ENCODE measurements at places on chromosomes 7 and 10.

DNA sequence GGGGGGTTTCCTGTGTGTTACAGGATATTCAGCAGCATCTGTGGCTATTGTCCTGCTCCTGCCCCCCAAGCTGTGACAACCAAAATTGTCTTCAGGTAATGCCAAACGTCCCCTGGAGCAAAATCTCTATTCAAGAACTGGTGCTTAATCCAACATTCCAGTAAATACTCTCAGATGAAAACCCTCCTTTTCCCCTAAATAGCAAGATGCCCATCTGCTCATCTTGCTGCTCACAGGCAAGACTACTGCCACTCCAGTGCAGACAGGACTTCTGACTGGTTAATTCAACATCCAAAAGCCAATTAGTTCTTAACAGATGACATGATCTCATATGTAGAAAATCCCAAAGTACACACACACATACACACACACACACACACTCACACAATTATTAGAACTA lies 20.5 kb upstream of the JAZF1 start:
- no peak for DNase-seq

DNA sequence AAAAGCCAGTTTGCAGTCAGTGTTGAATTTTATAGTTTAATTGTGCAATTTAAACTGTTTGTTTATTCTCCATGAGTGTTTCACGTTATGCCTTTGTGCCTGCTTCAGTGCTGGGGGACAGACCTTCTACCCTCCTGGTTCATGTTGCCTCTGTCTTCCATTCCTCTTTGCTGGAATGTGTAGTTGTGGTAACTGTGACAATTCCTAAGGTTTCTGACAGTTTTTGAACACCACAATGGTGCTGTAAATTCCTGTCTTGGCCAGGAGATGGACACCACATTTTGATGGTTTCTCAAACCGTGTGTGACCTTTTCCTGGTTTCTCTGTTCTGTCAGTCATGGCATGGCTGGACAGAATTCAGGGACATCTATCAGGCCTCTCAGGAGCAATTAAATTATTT lies 201.7 kb downstream of the BICC1 start:
- no peak for DNase-seq

DNA sequence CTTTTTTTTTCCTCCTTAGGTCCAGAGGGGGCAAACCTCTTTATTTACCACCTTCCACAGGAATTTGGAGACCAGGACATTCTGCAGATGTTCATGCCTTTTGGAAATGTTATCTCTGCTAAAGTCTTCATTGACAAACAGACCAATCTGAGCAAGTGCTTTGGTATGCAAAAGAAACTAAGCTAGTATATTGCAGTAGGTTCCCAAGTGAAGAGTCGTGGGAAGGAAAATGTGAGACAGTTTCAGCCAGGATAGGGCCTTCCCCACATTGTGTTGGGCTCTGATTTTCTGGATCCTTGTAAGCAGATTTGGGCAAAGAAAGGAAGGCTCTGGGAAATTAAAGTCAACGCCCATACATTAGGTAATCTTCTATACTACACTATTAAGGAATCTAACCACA lies 285.6 kb downstream of the USP6NL start:
- DNase-seq: no peak

- peak; percentile 58 for DNase-seq
Measured at GRCh38 chr7:135575296-135575695, 17.6 kb downstream of the NUP205 start.

DNA sequence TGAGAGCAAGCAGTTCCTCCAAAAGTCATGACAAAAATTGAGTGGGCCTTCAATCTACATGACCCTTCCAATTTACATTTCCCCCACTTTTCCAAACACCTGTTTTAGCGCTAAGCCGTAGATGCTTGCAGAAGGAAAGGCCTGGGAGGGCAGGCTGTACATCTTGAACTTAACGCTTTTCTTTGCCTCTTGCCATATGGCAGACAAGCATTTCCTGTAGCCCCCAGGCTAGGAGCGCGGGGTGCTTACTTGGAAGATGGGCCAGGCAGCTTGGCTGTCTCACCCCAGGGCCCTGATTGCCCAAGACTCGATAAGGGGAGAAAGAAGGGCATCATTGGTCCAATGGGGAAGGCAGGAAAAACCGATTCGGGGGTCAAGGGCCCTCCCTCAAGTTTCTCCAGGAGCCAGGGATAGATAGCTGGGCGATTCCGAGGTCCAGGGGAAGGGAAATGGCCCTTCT lies 1.8 kb downstream of the HOXA10 start:
- no peak for DNase-seq

DNA sequence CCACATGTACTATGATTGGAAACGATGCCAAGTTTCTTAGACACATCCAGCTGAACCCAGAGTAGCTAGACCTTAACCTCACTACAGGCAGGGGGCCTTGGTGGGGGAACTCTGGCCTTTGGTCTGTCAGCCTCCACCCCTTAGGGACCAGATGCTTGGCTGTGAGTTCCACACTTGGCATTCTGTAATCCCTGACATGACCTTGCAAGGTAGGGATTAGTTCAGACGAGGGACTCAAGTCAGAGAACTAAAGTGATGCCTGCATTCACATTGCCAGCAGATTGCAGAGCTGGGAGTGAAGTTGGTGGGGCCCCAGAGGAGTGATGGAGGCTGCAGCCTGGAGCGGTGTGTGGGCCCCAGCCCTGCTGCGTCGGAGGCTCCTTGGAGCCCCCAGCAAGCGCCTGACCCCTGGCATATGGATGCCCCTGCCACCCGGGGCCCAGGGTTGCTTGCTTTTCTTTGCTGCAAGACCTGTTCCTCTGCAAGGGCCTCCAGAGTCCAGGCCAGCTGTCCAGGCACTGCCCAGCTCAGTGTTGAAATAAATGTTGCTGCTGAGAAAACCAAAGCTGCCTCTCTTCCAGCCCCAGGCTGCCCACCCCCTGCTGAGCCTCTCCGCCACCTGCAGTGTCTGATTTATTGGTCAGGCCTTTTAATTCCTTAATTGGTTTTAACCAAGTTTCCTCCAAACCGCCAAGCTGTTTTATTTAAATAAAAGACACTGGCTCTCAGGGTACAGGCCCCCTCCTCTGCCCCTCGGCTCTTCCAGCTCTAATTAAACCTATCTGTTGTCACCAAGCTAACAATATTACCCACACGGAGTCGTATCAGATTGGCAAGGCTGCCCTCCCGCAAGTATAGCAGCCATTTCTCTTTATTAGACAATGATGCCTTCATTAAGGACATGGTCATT lies 4.7 kb downstream of the NPTX2 start:
- no peak for DNase-seq

DNA sequence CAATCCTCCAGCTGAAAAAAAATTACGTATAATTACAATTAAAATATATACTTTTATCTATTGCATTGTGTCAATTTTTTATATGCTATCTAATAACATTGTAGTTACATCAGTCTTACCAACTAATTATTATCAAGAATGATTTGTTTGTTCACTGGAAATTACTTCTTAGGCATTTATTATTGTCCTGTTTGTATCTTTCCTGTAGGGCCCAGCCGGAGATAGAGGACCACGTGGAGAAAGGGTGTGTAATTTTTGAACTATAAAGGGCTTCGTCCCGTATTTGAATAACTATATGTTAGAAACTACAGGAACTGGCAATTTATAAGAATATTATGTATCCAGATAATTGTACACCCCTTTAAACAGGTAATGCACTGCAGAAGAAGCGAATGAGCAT lies 4.1 kb downstream of the COL1A2 start:
- no peak for DNase-seq

- peak; percentile 99 for DNase-seq
Measured at GRCh38 chr10:11849911-11850310, 26.8 kb downstream of the PROSER2 start.

DNA sequence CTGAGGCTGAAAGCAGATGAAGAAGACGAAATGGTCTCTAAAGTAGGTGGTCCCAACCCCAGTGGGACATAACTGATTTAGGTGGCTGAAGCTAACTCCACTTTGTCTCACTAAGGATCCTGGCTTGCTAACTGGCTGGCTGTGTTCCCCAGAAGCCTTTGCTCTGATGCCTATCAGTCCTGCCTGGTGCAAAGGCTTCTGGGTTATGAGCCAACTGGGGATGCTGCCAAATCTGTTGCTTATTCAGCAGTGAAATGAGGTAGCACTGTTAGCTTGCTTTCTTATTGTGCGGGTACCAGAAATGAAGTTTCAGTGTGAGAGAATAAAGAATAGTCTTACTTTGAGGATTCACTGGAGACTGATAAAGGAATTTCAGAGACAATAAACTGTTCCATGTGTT lies 18.1 kb downstream of the PRKG1 start:
- DNase-seq: no peak

- DNase-seq: no peak
Measured at GRCh38 chr7:94405506-94405905, 10.8 kb downstream of the COL1A2 start.

- DNase-seq: peak; percentile 0
Measured at GRCh38 chr7:84701524-84702306, 485.1 kb downstream of the SEMA3D start.

- peak; percentile 54 for DNase-seq
Measured at GRCh38 chr7:47957156-47957555, 8.9 kb upstream of the PKD1L1 start.

DNA sequence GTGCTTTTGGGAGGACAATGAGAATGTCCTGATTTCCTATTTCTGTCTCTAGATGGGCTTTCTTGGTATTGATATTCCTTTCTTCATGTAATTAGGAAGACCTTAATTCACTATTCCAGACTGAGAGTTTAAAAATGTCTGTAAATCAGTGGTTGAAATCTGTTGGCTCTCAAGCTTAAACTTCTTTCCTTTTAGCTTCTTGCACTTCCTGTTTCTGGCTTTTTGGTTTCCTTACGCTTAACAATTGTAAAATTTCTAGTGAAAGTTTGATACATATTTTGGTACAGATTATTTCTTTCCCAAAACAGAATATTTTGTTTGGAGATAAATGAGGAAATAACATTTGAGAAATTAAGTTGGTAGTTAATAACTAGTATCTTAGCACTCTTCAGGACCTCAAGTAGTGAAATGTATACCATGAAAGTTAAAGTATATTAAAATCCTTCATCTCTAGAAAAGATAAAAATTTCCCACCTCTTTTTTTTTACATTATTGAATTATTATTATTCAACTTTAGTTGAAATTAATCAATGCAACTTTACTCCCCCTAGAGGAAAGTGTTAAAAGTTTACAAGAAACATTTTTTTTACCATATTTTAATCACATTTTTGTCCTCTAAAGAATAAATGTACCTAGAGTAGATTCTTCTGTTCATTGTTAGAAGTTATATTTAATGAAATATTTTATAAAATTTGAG lies 137.2 kb downstream of the PHTF2 start:
- DNase-seq: peak; percentile 53

DNA sequence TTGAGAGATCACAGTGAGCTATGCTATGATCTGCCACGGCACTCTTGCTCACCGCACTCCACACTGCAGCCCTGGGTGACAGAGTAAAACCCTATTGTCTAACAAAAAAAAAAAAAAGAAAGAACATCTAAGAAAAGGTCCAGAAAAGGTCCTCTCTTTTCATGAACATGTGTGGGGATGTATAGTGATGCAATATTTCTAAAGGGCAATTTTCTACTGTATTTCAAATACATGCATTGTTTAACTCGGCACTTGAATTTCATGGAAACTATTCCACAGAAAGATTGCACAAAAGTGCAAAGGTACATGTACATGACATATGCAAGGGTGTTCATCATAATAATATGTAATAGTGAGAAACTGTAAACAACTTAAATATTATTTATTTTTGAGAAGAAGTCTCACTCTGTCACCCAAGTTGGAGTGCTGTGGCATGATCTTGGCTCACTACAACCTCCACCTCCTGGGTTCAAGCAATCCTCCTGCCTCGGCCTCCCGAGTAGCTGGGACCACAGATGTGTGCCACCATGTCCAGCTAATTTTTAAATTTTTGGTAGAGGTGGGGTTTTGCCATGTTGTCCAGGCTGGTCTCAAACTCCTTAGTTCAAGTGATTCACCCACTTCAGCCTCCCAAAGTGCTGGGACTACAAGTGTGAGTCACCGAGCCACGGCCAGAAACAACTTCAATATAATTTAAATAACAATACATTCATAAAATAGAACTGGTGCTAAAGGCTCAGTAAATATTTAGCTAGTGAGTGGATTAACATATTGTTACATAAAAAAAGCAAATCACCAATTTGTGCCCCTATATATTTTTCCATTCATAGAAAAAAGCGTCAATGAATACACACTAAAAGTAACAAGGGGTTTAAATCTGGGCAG lies 1.3 kb upstream of the PPRC1 start:
- no peak for DNase-seq

- no peak for DNase-seq
Measured at GRCh38 chr10:35579116-35579515, 26.0 kb upstream of the GJD4 start.

GRCh38 chr7:5691606-5692005 lies 89.9 kb downstream of the RNF216 start:
- DNase-seq: no peak

DNA sequence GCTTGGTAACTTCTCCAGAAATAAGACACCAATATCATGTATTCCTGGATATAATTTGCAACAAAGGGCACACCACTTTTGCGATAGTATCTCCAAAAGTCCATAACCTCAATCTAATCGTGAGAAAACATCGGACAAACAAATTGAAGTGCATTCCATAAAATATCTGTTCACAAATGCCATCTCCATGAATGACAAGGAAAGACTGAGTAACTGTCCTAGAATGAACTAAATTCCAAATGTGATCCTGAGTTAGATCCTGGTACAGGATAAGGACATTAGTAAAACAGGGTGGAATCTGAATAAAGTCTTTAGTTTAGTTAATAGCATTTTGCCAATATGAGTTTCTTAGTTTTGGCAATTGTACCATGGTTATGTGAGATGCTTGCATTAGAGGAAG lies 384.2 kb downstream of the SUGCT start:
- no peak for DNase-seq

DNA sequence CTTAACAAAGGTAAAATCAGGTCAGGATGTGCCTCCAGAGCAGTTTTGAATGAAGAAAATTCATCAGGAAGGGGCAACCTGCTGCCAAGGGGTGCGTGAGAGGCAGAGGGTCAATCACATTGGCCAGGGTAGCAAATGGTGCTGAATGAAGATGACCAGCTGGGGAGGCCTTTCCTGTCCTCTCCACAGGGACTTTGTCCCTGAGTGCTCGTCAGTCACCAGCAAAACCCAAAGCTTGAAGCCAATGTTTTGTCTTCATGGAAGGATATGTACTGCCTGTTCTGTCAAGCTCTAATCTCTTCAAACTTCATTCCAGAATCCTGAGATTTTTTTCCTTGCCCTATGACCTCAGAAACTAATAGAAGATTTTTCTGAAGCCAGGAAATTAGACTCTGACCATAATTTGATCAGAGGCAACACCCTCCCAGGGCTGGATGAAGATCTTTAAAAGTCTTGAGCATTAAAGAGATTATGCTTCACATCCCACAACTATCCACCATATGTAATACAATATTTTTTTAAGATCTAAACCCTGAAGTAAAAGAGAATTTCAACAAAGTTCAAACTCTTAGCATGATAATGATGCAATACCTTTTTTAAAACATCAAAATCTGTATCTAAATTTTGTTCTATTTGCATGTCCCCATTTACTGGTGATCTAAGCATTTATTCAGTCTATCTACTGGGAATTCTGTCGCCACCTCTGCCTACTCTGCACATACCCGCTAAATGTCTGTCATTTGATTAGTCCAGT lies 243.0 kb downstream of the SNX13 start:
- no peak for DNase-seq

GRCh38 chr7:137577184-137577583 lies 233.7 kb upstream of the PTN start:
- DNase-seq: no peak

All from MV-4-11 (cell line).